ENCODE measurements at places on chromosomes 2 and 18.
A peak's percentile ranks its signal among the peaks of the same experiment; 100 is the strongest.

DNA sequence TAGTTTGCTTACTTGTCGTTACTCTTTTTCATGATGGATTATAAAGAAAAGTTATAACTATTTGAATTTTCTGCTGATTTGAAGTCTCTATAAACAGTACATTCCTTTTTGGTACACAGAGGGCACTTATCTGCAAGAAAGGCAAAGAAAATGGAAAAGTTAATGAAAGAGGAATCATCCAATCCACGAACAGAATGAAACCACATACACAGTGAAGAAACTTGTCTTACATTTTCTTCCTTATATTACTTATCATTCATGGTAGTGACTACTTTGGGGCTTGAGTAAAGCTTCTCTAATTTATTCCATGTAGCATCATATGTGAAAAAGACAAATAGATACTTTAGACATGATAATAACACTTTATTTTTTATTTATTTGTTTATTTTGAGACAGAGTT lies 14.8 kb upstream of the ACTR3 start:
- no peak for DNase-seq

DNA sequence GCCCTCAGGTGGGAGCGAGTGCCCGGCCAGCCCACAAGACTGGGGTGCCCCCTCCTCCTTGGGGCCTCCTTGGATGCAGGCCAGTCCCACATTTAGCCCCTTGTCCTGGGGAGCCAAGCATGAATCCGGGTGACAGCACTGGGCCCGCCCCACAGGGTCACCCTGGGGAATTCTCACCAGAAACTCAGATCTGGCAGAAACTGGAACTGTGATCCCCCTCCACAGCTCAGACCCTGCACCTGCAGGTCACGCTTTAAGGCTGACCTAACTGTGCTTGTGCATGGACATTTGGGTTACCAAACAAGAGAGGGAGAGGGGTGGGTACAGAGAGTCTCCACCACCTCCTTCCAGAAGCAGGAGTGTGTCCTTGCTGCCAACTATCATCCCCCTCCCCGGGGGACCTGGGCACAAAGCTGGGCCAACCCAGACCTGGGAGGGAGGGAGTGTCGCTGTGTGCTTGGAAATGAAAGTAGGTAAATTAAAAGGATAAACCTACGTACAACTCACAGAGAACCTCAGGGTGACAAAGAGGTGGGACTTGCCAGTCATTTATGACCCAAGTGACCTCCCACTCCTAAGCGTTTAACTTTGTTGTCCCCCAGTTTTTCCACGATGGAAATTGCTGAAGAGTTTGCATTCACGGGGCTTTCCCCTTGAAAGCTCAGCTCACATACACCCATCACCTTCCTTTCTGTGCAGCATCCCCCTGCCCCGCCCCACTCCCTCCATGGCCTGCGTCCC lies 9.1 kb downstream of the ITM2C start:
- no peak for DNase-seq

GRCh38 chr18:79982736-79983135 lies 5.6 kb downstream of the TXNL4A start:
- DNase-seq, result no peak

GRCh38 chr2:208541461-208541988 lies 134.9 kb downstream of the PTH2R start:
- DNase-seq, result no peak

DNA sequence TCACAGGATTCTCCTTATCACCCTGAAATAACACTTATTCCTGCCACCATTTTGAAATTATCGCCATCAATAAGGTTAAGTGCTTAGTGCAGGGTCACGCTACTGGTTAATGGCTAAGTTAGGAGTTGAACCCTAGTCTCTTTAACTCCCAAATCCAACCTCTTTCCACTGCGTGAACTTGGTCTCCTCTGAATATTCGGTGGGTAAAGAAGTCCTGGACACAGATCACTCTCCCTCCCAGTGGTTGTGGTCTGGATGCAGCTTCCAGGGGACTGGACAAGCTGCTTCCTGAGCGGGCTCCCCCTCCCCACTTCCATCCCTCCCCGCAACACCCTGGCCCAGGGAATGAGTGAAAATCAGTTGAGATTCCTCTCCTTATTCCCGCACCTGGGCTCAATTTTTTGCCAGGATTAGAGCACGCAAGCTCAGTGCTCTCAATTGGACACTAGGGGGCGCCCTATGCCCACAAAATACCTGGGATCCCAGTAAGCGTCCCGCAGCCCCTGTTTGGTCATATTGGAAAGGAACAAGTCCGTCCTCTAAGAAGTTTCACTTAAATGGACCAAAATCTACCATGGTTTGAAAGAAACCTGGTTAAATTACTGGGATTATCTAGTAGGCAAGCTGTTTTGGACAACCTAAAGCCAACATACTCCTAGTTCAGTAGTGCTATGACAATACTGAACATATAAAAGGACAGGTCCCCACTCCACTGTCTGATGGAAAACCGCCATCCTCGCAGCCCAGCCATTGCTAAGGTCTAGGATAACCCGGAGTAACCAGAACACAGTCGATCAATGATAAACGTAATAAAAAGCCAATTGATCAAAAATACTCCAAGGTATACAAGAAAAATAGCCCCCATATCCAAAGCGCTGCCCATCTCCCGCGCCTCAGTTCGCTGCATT lies 40.4 kb downstream of the DHRS9 start:
- peak; percentile 32 for DNase-seq

- DNase-seq, result no peak
These were observed 69.3 kb upstream of the SNTG2 start for GRCh38 chr2:881204-881918.

DNA sequence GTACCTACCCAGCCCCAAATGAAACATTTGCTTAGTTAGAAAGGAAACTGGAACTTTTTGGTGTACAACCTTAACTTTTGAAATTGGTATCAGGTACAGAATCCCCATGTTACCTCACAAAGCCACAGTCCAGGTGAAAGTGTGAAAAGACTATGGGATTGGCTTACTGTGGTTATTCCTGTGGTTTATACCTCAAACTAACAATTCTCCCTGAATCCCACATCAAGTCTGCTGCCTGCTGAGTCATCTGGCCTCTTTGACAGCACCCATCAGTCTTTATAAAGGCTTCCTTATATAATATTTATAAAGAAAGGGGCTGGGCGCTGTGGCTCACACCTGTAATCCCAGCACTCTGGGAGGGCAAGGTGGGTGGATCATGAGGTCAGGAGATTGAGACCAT lies 164.6 kb downstream of the TMEM247 start:
- no peak for DNase-seq
